ENCODE measurements at places on chromosomes 1 and 21. TPM values are rescaled to one million over a fixed set of nuclear protein-coding genes. Genes with fewer than 3 reads are reported as not detected.

- peak; percentile 76 for DNase-seq
Measured at GRCh38 chr1:156947818-156948525, 27.5 kb downstream of the LRRC71 start.

Gene TP73
- total RNA-seq, result not detected

- no peak for DNase-seq
Measured at GRCh38 chr1:147626739-147627138, 43.6 kb downstream of the ACP6 start.

DNA sequence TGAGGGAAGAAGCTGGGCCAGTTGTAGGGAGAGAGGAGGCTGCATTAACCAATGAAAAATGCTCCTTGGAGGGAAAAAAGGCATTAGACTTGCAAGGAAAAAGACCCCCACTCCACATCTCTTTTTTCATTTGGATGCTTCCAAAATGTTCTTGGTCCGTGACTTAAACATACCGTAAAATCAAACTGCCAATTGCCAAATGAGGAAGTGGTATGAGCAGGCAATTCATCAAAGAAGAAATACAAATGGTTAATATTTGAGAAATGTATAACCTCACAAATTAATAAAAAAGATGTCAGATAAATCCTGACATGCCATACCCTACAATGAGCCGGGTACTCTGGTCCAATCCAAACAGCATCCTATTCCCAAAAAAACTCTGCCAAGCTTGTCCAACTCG, 30.6 kb downstream of the KANK4 start:
- DNase-seq, result no peak

GRCh38 chr1:2393471-2393877, 1.8 kb downstream of the RER1 start:
- no peak for DNase-seq

Gene LCE1F
- not detected for total RNA-seq

GRCh38 chr1:925561-926421, 2.1 kb downstream of the SAMD11 start:
- no peak for DNase-seq

DNA sequence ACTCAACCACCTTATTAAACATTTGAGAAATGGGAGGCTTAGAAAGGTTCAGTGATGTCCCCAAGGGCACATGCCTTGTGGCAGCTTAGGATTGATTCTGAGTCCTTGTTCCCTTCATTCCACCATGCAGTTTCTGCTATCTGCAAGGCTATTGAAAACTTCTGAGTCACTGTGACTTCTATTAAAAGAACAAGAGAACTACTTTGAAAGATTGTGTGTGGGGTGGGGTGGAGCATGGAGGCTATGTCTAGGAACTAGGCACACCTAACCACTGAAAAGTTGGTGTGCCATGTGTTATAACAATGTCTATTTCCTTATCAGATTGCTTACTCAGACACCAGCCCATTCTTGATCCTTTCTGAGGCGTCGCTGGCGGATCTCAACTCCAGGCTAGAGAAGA, 10.8 kb downstream of the MTARC1 start:
- DNase-seq, result no peak

DNA sequence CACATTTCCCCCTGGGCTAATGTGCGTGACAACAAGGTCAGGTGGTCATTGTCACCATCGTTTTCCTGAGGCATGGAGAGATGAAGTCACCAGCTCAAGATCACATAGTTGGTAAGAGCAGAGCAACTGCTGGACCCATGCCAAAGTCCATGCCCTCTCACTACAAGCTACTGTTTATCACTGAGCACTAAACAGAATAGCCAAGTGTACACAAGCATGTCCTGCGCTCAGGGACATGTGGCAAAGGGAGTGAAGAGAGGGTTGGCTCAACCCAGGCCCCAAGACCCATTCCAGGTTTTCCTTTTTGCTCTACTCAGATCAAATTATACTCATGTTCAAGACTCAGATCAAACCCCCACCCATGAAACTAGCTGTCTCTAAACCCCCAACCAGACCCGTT, 20.8 kb downstream of the LRRC52 start:
- DNase-seq, result no peak

GRCh38 chr1:59577774-59578173, 237.0 kb upstream of the HOOK1 start:
- no peak for DNase-seq

- DNase-seq, result no peak
Measured at GRCh38 chr1:41512701-41513382, 28.4 kb upstream of the EDN2 start.

DNA sequence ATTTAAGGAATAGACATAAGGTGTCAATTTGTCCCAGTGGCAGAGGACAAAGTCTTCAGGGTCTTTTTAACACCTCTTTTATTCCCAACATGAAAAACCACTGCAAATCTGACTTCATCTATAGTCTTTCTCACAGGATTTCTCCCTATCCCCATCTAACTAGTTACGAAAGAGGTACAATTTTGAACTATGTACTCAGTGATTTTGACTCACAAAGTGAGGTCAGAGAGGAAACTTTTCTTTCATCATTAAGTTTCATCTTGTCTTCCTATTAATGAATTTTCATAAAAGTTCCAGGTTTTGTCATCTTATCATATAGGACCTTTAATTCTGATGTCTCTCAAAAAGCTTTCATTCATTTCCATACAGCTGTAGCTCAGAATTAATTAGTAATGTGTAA, 63.3 kb downstream of the ASH1L start:
- DNase-seq, result no peak

Gene LAMC2
- total RNA-seq, result 1.0 TPM

Gene CFHR5
- not detected for total RNA-seq

DNA sequence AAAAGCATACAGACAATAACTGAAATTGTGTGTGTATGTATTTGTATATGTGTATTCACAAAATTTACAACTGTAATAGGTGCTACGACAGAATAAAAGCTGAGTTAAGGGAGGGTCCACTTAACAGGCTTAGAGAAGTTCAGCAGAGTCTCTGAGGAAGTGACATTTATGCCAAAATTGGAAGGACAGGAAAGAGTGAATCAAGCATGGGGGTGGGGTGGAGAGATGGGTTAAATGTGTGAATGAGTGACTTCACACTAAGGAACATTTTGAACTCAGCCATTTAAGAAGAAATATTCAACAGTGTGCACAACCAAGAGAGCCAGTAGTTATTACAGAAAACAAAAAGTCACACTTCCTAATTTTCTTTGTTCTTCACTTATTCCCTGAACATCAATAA, 53.8 kb upstream of the RGS1 start:
- no peak for DNase-seq

Gene C1orf122
- total RNA-seq, result 44.9 TPM

- DNase-seq, result no peak
Measured at GRCh38 chr1:9340172-9340854, 47.6 kb downstream of the SPSB1 start.

GRCh38 chr1:112581586-112582192, 37.3 kb downstream of the ST7L start:
- no peak for DNase-seq

GRCh38 chr1:150981805-150982712, at the start of gene ANXA9:
Gene ANXA9 (plus strand): TSS chr1:150982292. CDS start chr1:150983106, 814 bp downstream.
- no peak for DNase-seq

GRCh38 chr1:230465691-230466090, 39.6 kb upstream of the PGBD5 start:
- no peak for DNase-seq

Gene HES4
- total RNA-seq, result 25.5 TPM

Gene TFF3
- 5.5 TPM for total RNA-seq

- DNase-seq, result peak; percentile 69
Measured at GRCh38 chr21:42836767-42837301, 42.5 kb downstream of the WDR4 start.

- DNase-seq, result no peak
Measured at GRCh38 chr1:221078260-221078965, 199.2 kb downstream of the HLX start.

Gene KIF14
- total RNA-seq, result 0.03 TPM

DNA sequence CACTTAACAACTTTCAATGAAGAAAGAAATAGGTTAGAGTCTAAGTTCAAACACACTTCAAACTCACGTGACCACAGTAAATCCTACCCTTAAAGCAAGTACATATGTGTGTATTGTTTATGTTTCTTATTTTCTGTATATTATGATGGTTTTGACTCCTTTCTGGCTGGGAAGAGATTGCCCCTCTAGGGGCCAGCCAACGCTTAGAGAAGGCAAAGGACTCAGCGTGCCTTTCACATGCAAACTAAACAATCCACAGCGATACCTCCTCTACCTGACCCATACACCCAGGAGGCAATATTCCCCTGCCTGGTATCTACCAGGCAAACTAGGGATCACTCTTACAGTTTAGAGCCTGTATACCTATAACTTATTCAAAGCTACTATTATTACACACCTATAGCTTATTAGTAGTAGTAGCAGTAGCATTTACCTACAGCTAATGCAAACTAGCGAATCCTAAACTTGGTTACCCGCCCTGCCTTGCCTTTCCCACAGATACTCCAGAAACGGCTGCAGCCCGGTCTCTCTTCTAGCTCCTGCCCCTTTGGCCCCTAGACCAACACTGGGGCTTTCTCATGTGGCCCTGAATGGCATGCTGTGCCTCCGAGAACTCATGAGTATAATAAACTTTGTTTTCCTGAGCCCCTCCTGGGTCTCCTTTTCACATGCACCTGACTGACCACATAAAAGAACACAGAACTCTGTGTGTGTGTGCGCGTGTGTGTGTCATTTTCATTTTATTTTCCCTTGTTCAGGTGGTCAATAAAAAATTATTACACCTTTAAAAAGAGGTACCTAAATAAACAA, 14.0 kb downstream of the NRIP1 start:
- DNase-seq, result no peak

DNA sequence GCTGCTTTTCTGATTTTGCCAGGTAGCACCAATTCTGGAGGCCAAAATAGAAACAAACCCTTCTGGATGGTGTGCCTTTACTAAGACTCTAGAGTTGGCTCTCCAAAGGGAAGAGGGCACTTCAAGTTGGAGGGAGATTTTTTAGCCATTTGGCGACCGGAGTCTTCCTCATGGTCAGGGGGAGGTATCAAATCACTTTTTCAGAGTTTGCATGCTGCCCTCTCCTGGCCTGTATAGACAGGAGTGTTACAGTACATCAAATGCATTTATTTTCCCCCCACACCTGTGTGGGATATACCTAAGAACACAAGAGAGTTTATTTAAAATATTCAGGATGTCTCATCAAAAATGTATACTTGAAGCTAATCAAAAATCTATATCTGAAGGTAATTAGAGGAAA, 3.2 kb downstream of the GREM2 start:
- DNase-seq, result no peak

- DNase-seq, result no peak
Measured at GRCh38 chr1:93976711-93977597, 67.7 kb upstream of the GCLM start.

GRCh38 chr21:35197992-35198431, 148.9 kb upstream of the RUNX1 start:
- DNase-seq, result no peak

DNA sequence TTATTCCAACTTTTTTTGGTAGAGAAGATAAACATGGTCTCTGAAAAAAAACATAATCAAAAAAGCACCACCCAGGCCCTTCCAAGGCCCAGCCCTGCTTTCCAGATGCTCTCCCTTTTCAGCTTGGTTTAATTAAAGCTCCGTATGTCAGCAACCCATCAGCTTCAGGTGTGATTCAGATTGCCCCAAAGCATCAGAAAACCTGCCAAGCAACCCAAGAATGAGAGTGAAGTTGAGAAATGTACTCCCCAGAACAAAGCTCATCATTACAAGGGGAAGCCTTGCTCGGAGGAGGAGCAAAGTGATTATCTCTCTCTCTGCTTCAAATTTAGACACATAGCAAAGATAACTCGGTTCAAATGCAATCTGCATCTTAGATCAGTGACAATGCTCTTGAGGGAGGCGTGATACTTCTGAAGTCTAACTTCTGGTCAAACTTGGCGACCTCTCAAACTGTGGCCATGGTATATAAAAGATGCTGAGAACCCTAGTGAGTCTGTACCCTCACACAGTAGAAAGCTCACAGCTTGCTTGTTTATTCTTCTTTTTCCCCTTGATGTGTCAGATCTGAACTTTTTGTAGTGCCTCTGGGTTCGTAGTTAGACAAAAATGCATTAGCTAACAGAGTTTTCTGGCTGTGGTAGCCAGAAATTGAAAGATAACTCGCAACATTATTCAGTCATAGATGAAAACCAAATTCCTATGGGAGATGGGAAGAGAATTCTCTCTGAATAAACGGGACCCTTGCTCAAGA, 63.3 kb upstream of the ZC3H11B start:
- no peak for DNase-seq

Gene DLGAP3
- total RNA-seq, result 0.51 TPM

DNA sequence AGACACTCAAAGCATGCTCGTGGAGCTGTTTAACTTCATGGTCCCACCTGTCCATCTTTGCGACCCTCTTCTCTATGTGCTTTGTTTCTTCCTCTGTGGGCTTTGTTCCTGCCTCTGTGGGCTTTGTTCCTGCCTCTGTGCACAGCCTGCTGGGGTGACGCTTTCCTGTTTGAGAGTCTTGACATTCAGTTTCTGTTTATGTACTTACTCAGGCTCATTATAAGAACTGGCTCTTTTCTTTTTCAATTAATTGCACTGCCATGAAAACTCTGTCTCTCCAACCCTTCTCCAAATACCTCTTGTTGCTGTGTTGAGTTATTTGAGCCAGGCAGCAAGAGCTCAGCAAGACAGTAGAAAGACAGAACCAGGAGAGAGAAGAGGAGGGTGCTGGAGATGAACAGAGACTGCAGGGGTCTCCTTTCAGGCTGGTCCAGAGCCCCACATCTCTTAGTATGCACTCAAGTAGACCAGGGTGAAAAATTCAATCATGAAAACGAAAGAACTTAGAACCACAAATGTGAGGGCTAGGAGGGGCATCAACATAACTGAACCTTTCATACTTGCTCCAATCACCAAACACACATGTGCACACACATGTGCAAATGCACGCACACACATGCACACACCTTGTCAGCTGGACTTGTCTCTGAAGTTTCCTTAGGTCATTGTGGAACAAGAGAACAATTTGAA, 88.3 kb upstream of the SGIP1 start:
- DNase-seq, result no peak

GRCh38 chr1:9596415-9597123, 7.9 kb downstream of the TMEM201 start:
- no peak for DNase-seq

Gene GPX7
- total RNA-seq, result 8.5 TPM

GRCh38 chr1:10288029-10288615, 77.8 kb downstream of the KIF1B start:
- no peak for DNase-seq

Gene CDC20
- total RNA-seq, result 4.9 TPM

Gene OR10Z1
- total RNA-seq, result not detected

Gene IL10
- total RNA-seq, result 23.0 TPM

Gene RGS13
- 1.0 TPM for total RNA-seq

- no peak for DNase-seq
Measured at GRCh38 chr1:114149211-114149610, 4.5 kb downstream of the SYT6 start.

DNA sequence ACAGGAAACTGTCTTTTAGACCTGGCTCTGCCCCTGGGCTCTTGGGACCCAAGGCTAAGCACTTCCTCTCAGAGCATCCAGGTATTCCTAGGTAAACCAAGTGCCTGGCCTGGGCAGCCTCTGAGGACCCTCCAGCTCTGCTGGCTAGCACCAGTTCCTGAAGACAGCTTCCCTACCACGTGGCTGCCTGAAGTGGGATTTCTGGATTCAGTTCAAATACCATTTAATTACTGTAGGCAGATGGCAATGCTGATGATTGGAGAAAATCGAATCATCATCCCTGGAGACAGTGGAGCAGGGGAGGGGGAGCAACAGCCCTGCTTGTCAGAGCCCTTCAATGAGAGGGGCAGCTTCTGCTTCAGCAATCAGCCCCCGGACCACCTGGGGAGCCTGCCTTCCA, 11.9 kb downstream of the KIF21B start:
- DNase-seq, result no peak

Measured in mesenteric fat pad (tissue), 1 donor.